ENCODE measurements at places on chromosomes 12 and 14. TPM values are rescaled to one million over a fixed set of nuclear protein-coding genes. Genes with fewer than 3 reads are reported as not detected.

The CEP170B gene
- 29.1 TPM for total RNA-seq

GRCh38 chr14:76491172-76491930, 115.4 kb downstream of the ESRRB start:
- H3K4me3 ChIP-seq: no peak overlapping the region
- H3K36me3 ChIP-seq: no peaks in the 10 kb centered on the region
- DNase-seq: no peak
- H3K27me3 ChIP-seq: no peaks in the 10 kb centered on the region

GRCh38 chr12:15417691-15418090, 95.4 kb downstream of the PTPRO start:
- H3K4me1 ChIP-seq: no peaks in the 10 kb centered on the region
- H3K36me3 ChIP-seq: no peaks in the 10 kb centered on the region
- H3K4me3 ChIP-seq: no peak overlapping the region
- H3K27me3 ChIP-seq: no peaks in the 10 kb centered on the region

GRCh38 chr14:52917735-52918134, 33.1 kb downstream of the FERMT2 start:
- no peaks in the 10 kb centered on the region for H3K36me3 ChIP-seq
- H3K27ac ChIP-seq: no peak overlapping the region
- H3K4me3 ChIP-seq: no peak overlapping the region
- H3K27me3 ChIP-seq: no peaks in the 10 kb centered on the region
- DNase-seq: no peak
- H3K4me1 ChIP-seq: no peaks in the 10 kb centered on the region

DNA sequence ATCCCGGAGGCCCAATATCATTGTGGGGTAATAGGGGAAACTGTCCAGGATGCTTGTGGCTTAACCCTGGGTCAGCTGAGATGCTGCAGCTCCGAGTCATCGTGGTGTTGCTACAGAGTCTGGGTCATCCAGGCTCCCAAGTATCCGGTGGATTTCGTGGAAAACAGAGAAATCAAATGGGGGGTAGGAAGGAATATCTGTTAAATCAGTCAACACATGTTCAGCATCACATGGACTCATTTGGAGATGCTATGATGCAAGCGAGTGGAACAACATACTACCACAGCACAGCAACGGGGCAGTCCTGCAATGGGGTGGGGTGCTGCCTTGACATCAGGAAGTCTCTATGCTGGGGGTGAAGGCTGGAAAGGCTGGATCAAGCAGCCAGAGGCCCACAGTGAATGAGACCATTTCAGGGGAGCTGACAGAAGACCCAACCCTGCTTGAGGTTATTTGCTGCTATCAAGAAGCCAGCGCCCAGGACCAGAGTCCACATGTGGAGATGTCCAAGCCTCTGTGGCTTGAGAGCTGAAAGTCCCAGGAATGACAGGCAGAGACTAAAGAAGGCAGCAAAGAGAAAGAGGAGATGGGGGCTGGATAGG, 22.9 kb downstream of the VDR start:
- no peak overlapping the region for H3K27ac ChIP-seq
- no peaks in the 10 kb centered on the region for H3K4me1 ChIP-seq
- H3K27me3 ChIP-seq: no peaks in the 10 kb centered on the region
- no peaks in the 10 kb centered on the region for H3K36me3 ChIP-seq
- H3K4me3 ChIP-seq: no peak overlapping the region
- DNase-seq: no peak

- H3K27me3 ChIP-seq: no peaks in the 10 kb centered on the region
- DNase-seq: no peak
- H3K27ac ChIP-seq: no peak overlapping the region
- H3K4me1 ChIP-seq: no peaks in the 10 kb centered on the region
- no peaks in the 10 kb centered on the region for H3K36me3 ChIP-seq
- no peak overlapping the region for H3K4me3 ChIP-seq
These were observed 518.9 kb downstream of the RERGL start for GRCh38 chr12:17571047-17571446.

DNA sequence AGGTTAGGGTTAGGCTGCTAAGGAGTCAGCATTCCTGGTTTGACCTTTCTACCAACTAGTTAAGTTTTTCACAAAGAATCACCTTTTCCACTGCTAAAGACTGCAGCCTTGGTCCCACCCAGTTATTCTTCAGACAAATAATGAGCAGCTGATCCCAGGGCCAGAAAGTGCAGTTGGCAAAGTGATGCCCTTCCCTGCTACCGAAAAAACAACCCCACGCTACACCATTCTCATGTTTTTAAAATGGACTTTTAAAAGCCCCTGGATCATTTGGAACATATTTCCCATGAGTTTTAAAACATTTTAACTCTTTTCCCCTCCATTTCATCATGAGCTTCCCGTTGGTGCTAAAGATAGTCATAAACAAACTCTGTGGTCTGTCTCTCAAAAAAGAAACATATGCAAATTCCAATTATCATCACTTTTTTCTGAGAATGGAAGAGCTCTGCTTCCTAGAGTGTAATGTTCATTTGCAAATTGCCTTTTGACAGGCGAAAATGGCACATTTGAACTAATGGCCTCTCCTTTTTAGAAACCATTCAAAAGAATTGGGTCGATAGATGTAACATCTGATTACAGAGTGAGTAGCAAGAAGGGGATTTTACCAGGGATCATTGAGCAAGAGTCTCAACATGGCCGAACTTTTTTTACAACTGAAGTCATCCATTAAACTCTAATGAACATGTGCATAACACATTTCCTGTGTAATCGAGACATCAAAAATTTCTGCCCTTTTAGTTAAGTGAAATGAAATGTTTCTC, 129.3 kb upstream of the RAP1B start:
- H3K27me3 ChIP-seq: no peaks in the 10 kb centered on the region
- H3K4me3 ChIP-seq: no peak overlapping the region
- DNase-seq: no peak

- H3K4me3 ChIP-seq: no peak overlapping the region
- H3K27ac ChIP-seq: no peak overlapping the region
- no peaks in the 10 kb centered on the region for H3K4me1 ChIP-seq
- DNase-seq: no peak
These were observed 41.9 kb downstream of the SPTLC2 start for GRCh38 chr14:77574446-77575115.

GRCh38 chr12:111022386-111022785, 102.0 kb upstream of the MYL2 start:
- no peak overlapping the region for H3K27ac ChIP-seq
- H3K27me3 ChIP-seq: no peaks in the 10 kb centered on the region
- no peaks in the 10 kb centered on the region for H3K4me1 ChIP-seq
- DNase-seq: no peak
- no peak overlapping the region for H3K4me3 ChIP-seq

GRCh38 chr12:98465950-98466602, 49.3 kb upstream of the TMPO start:
- DNase-seq: no peak
- no peaks in the 10 kb centered on the region for H3K4me1 ChIP-seq
- no peak overlapping the region for H3K4me3 ChIP-seq
- no peak overlapping the region for H3K27ac ChIP-seq
- H3K27me3 ChIP-seq: no peaks in the 10 kb centered on the region
